ENCODE measurements at places on chromosomes 12 and 14. TPM values are rescaled to one million over a fixed set of nuclear protein-coding genes. Genes with fewer than 3 reads are reported as not detected.

INHBC gene
- 0.28 TPM for total RNA-seq

DNA sequence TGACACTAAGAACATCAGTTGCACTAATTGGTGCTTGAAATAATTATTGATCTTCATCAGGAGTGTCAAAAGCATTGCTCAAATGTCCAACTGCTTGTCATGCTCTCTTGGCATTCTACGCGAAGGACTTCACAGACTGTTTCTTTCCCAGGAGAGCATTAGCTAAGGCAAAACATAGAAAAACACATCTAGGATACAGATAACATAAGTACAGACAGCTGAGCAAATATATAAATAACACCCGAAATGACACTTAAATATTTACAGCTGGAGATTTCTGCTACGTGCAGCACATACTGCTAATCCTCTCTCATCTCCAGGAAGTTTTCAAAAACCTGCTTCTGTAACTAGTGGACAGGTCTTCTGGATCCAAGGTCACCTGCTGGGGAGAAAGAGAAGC lies 120.0 kb upstream of the PRMT8 start:
- 0 out of 2 replicates have a peak, but pooled peaks cover 8% of the 10 kb centered on the region for H3K27me3 ChIP-seq
- no peaks in the 10 kb centered on the region for H3K4me1 ChIP-seq
- no peaks in the 10 kb centered on the region for H3K36me3 ChIP-seq

GRCh38 chr12:117067016-117067415 lies 32.2 kb downstream of the TESC start:
- no peaks in the 10 kb centered on the region for H3K4me1 ChIP-seq
- H3K36me3 ChIP-seq, result no peaks in the 10 kb centered on the region
- H3K27me3 ChIP-seq, result no peaks in the 10 kb centered on the region

- no peak for DNase-seq
- peak overlapping the region; percentile 44 for H3K27ac ChIP-seq
- H3K27me3 ChIP-seq, result no peaks in the 10 kb centered on the region
- peak overlapping the region; percentile 75 for H3K4me3 ChIP-seq
- no peaks in the 10 kb centered on the region for H3K36me3 ChIP-seq
These were observed 658 bp upstream of the CEP128 start for GRCh38 chr14:80942191-80942600.

GRCh38 chr12:54759751-54760150 lies 94.6 kb upstream of the MUCL1 start:
- no peak overlapping the region for H3K27ac ChIP-seq
- no peaks in the 10 kb centered on the region for H3K4me1 ChIP-seq
- H3K4me3 ChIP-seq, result no peak overlapping the region
- no peaks in the 10 kb centered on the region for H3K36me3 ChIP-seq
- no peak for DNase-seq

DNA sequence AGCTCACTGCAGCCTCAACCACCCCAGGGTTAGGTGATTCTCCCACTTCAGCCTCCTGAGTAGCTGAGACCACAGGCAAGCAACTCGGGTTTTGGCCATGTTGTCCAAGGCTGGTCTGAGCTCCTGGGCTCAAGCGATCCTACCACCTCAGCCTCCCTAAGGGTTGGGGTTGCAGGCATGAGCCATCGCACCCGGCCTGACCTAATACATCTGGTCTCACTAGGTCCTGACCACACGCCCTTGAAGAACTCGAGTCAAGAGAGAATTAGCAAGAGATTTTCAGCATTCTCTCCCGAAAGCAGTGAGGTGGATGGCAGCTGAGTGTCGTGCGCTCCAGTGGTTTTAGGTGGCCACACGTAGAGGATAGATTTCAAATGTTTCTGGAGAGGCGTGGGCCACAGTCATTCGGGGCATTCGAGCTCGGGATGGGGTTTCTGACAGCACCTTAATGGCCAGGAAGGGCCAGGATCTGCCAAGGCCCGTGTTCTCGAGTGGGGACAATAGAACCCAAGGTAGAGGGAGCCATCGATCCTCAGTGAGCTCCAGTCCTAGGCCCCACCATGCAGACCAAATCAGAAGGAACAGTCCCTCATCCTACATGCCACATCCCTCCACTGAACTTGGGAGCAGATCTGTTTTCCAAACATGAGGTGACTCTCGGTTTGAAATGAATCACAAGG lies 193.1 kb downstream of the ALG10 start:
- no peak for DNase-seq
- no peaks in the 10 kb centered on the region for H3K4me1 ChIP-seq
- H3K36me3 ChIP-seq, result no peaks in the 10 kb centered on the region
- no peak overlapping the region for H3K27ac ChIP-seq
- H3K4me3 ChIP-seq, result no peak overlapping the region

- H3K4me1 ChIP-seq, result peaks cover 61% of the 10 kb centered on the region
- DNase-seq, result peak; percentile 72
- H3K36me3 ChIP-seq, result peaks cover 12% of the 10 kb centered on the region
- H3K27me3 ChIP-seq, result no peaks in the 10 kb centered on the region
- no peak overlapping the region for H3K4me3 ChIP-seq
- peak overlapping the region; percentile 92 for H3K27ac ChIP-seq
These were observed 174.5 kb downstream of the TTC7B start for GRCh38 chr14:90641615-90642243.

NKX2-1 gene
- total RNA-seq, result not detected

OAS1 gene
- not detected for total RNA-seq

DNA sequence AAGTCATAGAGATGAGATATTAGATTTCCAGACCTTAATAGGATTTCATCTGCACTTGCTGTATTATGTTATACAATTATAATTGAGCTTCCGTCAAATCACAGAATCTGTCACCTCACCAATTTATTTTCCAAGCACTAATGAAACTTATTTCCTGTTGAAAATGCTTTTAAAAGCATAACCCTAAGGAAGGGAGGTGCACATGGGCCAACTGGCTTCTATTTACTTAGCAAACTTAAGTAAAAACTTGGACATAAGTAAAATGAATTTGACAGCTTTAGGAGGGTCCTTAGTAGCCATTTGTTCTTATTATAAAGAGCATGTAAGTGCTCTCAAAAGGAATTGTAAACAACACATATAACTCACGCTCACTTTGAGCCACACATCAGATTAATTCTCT lies 462.2 kb upstream of the TMPO start:
- H3K36me3 ChIP-seq, result no peaks in the 10 kb centered on the region
- DNase-seq, result no peak
- no peaks in the 10 kb centered on the region for H3K27me3 ChIP-seq
- no peaks in the 10 kb centered on the region for H3K4me1 ChIP-seq

DNA sequence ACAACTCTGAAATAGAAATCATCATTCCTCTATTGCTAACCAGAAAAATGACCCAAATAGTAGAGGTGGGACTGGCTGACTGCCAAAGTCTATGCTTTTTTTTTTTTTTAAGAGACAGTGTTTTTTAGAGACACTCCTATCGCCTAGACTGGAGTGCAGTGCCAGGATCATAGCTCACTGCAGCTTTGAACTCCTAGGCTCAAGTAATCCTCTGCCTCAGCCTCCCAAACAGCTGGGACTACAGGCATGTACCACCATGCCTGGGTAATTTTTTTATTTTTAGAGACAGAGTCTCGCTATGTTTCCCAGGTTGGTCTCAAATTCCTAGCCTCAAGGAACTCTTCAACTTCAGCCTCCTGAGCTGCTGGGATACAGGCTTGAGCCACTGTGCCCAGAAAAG lies 19.2 kb downstream of the NR2C1 start:
- no peak overlapping the region for H3K27ac ChIP-seq
- peaks cover 41% of the 10 kb centered on the region for H3K36me3 ChIP-seq
- DNase-seq, result peak; percentile 73
- H3K4me1 ChIP-seq, result peaks cover 13% of the 10 kb centered on the region
- no peaks in the 10 kb centered on the region for H3K27me3 ChIP-seq
- no peak overlapping the region for H3K4me3 ChIP-seq

TPH2 gene
- not detected for total RNA-seq

- DNase-seq, result peak; percentile 29
- no peak overlapping the region for H3K4me3 ChIP-seq
- H3K27ac ChIP-seq, result no peak overlapping the region
- no peaks in the 10 kb centered on the region for H3K4me1 ChIP-seq
- H3K36me3 ChIP-seq, result no peaks in the 10 kb centered on the region
These were observed 101.0 kb upstream of the GZMB start for GRCh38 chr14:24734917-24735500.

- H3K4me1 ChIP-seq, result no peaks in the 10 kb centered on the region
- H3K4me3 ChIP-seq, result no peak overlapping the region
- H3K27me3 ChIP-seq, result no peaks in the 10 kb centered on the region
- no peaks in the 10 kb centered on the region for H3K36me3 ChIP-seq
- no peak for DNase-seq
- no peak overlapping the region for H3K27ac ChIP-seq
These were observed 39.9 kb downstream of the INSM2 start for GRCh38 chr14:35573911-35574310.

GRCh38 chr12:3177778-3178425 lies 100.7 kb downstream of the TSPAN9 start:
- H3K27me3 ChIP-seq, result no peaks in the 10 kb centered on the region
- peak; percentile 39 for DNase-seq
- H3K4me1 ChIP-seq, result peaks cover 32% of the 10 kb centered on the region
- peak overlapping the region; percentile 67 for H3K27ac ChIP-seq
- H3K36me3 ChIP-seq, result no peaks in the 10 kb centered on the region

DNA sequence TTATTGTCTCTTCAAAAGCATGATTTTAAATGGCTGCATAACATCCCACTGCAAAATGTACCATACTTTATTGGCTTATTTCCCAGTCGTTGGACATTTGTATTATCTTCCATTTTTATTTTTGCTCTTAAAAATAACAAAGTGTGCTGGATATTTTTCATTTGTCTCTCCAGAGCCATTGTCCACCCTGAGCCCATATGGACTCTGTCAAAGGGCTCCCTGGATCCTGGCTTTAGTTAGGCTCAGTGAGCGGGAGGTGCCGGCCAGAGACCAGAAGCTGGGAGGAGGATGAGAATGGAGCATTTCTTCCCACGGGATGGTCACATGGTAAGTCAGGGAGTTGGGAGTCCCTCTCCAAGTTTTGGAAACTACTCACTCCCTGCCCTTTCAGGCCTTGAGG lies 296.9 kb downstream of the NUAK1 start:
- DNase-seq, result no peak
- H3K4me1 ChIP-seq, result no peaks in the 10 kb centered on the region
- H3K27me3 ChIP-seq, result no peaks in the 10 kb centered on the region
- H3K36me3 ChIP-seq, result no peaks in the 10 kb centered on the region

DNA sequence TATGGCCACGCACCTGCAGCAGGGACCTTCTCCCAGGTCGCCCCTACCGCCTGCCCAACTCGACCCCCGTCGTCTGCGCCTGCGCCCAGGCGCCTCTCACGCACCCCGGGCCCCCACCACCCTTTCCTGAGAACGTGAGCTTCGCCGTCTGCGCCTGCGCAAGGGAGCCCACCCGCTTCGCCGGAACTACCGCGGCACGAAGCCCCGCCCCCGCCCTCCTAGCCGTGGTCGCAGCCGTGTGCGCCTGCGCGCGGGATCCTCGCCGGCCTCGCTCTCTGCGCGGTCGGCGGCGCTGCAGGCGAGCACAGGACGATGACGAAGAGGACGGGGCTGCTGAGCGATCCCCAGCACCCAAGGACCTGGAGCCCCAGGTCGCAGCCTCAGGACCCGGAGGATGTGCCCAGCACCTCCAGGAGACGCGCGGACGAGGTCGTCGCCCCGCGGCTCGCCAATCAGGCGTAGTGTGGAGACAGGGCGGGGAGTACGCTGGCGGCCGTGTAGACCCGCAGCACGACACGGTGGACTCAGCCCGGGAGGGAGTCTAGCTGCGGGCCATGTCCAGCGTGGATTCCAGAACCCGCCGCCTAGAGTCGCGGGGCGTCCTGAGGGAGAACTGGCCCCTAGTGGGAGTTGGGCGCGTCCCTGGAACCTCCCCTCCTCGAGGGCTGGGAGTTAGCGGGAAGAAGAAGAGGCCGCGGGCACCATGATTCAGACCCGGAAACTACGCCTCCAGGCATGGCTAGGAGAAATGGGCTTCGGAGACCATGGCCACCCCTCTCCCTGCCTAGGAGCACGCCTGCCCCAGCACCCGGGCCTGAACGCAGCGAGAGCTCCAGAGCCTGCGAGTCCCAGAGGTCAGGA lies 1120.8 kb upstream of the TMEM132C start:
- H3K27me3 ChIP-seq, result no peaks in the 10 kb centered on the region
- DNase-seq, result no peak
- no peak overlapping the region for H3K27ac ChIP-seq
- H3K4me3 ChIP-seq, result no peak overlapping the region
- peaks cover 4% of the 10 kb centered on the region for H3K4me1 ChIP-seq
- H3K36me3 ChIP-seq, result no peaks in the 10 kb centered on the region

MMP19 gene
- total RNA-seq, result 1.0 TPM

CLEC1A gene
- total RNA-seq, result not detected

DNA sequence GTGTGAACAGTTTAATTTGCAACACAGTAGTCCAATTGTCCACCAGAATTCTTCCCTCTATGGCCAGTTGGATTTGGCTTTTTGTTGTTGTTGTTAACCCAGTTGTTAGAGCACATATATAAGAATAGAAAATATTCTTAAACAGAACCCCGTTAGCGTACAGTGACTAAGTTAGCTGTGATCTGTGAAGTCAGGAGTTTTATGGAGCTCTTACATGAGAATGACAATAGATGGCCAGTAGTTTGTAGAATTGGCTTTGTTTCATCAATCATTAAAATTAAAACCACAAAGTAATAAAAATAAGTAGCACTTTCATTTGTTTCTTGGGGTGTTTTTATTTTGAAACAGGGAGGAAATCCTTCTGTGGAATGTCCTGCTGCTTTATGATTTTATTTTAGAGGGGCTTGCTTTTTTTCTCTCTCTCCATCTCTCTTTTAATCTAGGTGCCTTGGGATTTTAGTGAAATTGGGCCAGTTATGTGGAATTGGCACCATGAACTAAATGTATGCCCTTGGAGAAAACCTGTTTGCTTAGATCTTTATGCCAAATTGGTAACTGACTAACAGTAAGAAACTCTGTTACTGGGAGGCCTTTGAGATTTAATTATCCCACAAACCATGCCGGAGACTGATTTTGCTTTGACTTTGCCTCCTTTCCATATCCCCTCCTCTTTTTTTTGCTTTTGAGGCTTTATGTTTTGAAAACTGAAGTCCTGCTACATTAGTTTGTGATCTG lies 22.9 kb downstream of the FBXW8 start:
- no peak overlapping the region for H3K4me3 ChIP-seq
- H3K27ac ChIP-seq, result no peak overlapping the region
- no peaks in the 10 kb centered on the region for H3K4me1 ChIP-seq
- DNase-seq, result no peak

OTX2 gene
- not detected for total RNA-seq

DNA sequence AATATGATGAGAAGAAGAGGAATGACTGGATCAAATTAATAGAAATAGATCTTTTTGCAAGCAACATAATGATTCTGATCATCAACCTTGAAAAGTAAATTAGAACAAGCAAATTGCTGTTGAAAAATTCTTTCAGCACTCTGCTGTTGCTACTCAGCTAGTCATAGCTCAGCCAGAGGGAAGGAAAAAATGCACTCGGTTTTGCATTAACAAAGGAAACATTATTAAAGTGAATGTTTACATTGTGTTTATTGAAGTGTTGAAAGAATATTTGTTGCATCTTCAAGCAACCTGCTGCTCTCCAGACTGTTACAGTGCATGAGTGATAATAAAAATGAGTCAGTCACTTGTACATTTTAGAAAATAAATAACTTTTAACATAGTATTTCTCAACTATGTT lies 26.5 kb downstream of the AP5M1 start:
- DNase-seq, result no peak
- H3K36me3 ChIP-seq, result no peaks in the 10 kb centered on the region
- no peaks in the 10 kb centered on the region for H3K27me3 ChIP-seq
- no peak overlapping the region for H3K27ac ChIP-seq
- no peak overlapping the region for H3K4me3 ChIP-seq

GRCh38 chr12:31248337-31248736 lies 77.6 kb downstream of the SINHCAF start:
- H3K36me3 ChIP-seq, result no peaks in the 10 kb centered on the region
- H3K4me1 ChIP-seq, result peaks cover 10% of the 10 kb centered on the region
- no peak overlapping the region for H3K4me3 ChIP-seq
- DNase-seq, result no peak

GRCh38 chr14:76081642-76082041 lies 70.1 kb upstream of the GPATCH2L start:
- H3K27me3 ChIP-seq, result no peaks in the 10 kb centered on the region
- no peaks in the 10 kb centered on the region for H3K36me3 ChIP-seq
- peaks cover 12% of the 10 kb centered on the region for H3K4me1 ChIP-seq
- H3K4me3 ChIP-seq, result no peak overlapping the region

ZNF384 gene
- 46.5 TPM for total RNA-seq
